ENCODE measurements at places on chromosomes 2 and 18.
A peak's percentile ranks its signal among the peaks of the same experiment; 100 is the strongest.

GRCh38 chr18:34131006-34131405, 93.7 kb downstream of the NOL4 start:
- no peak for DNase-seq

DNA sequence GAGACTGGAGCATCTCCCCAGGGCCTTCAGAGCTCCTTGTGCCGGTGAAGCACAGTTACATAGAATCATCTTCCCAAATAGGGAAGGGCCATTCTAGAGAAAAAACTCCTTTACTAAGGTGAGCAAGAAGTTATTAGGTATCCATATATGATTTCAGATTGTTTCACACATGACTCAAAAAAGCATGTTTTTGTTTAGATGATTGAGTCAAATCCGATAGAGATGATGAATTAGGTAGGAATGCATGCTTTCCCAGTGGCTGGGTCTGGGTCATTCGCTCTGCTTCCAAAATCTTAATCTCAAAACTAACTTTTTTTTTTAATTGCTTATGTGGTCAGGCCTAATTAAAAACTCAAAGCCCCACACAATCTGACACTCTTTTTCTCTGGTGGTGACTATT, 3.8 kb downstream of the NT5C1B start:
- DNase-seq: peak; percentile 75

DNA sequence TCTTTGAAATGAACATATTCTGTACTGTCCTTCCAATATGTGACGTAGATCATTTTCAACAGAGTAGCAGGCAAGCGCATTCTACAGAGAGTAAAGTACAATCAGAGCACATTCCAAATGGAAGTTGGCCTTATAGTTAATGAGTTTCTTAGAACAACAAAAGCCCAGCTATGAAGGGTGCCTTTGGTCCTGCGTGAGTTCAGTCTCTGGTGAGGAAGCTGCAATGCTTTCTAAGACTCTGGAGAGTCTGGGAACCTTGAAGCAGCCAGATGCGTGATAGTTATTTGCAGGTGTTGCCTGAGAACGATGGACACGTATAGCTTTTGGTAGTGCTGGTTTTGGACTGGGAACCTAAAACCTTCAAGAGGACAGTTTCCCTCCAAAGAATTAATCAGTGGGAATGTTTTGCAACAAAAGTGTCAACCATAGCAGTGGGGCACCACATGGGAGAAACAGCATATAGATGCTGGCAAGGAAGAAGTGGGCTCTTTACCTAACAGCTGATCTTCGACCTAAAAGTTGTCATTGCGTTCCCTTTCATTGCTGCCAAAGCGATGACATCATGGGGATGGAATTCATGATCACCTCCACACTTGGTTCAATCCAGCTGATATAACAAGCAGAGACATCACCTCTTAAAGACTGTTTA, 9.3 kb upstream of the SNORC start:
- peak; percentile 29 for DNase-seq

- peak; percentile 8 for DNase-seq
These were observed 97.9 kb upstream of the NOL4 start for GRCh38 chr18:34322365-34323289.

DNA sequence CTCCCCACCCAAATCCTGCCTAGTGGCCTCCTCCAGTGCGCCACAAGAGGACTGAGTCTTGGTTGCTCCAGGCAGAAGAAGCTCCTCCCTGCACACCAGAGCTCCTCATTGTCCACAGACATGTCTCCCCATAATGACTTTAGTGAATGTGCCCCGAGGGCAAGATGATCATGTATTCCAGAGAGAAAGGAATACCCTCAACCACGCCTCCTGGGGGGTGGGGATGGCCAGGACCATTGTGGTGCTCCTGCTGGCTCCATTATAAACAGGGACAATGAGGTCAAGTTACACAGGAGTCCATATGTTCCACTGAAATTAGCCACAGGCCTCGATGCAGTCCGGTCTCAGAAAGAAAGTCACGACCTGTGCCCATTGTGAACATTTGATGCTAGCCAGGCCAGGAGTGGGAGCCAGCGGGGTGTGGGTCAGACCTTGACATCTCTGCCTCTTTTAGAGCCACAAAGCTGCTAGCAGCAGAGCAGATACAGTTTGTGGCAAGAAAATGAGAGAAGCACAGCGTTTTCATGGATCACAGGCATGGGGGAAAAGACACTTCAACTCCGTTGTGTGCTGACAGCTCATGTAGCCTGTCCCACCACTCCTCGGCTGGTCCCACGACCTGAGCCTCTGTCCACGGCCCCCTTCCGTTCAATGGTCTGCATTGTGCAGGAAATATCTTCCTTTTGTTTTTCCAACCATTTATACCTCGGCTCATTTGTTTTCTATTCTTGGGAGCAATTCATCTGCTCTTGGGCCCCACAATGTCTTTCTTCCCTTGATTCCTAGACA, 70.7 kb upstream of the FZD7 start:
- DNase-seq: no peak

- no peak for DNase-seq
These were observed 315.7 kb downstream of the KCNS3 start for GRCh38 chr2:18194161-18194560.

Data from ELR (cell line).